ENCODE measurements at places on chromosomes 11 and 22.

- DNase-seq: no peak
These were observed 74.1 kb upstream of the B3GAT1 start for GRCh38 chr11:134486106-134486505.

DNA sequence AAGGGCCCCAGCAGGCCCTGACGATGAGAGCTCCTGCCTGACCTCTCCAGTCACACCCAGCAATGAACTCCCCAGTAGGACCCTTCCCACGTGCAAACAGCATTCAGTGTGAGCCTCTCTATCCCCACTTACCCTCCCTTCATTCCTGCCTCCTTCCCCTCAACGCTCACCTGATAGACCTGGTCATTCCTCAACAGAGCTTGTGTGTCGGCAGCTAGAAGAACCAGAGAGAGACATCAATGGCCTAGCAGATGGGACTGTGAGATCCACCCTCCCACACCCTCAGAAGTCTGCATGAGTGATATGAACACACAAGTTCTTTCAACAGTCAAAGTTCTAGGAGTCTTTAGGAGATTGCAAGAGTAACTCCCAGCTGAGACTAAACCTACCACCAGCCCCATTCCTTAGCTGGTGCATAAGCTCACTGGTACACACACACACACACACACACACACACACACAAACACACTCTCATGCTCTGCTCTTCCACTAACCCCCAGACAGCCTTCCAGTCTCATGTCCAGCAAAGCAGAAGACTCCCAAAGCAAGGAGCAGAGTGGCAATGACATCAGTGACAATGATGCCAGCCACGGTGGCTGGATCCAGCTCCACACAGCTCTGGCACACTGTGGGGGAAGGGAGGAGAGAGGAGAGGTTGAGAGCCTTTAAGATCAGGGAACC is 3.1 kb downstream of the CD3D start:
- DNase-seq: peak; percentile 6

- DNase-seq: no peak
These were observed 16.1 kb upstream of the RPS3 start for GRCh38 chr11:75383246-75383645.

- no peak for DNase-seq
These were observed 393.5 kb downstream of the JRKL start for GRCh38 chr11:96783311-96783710.

DNA sequence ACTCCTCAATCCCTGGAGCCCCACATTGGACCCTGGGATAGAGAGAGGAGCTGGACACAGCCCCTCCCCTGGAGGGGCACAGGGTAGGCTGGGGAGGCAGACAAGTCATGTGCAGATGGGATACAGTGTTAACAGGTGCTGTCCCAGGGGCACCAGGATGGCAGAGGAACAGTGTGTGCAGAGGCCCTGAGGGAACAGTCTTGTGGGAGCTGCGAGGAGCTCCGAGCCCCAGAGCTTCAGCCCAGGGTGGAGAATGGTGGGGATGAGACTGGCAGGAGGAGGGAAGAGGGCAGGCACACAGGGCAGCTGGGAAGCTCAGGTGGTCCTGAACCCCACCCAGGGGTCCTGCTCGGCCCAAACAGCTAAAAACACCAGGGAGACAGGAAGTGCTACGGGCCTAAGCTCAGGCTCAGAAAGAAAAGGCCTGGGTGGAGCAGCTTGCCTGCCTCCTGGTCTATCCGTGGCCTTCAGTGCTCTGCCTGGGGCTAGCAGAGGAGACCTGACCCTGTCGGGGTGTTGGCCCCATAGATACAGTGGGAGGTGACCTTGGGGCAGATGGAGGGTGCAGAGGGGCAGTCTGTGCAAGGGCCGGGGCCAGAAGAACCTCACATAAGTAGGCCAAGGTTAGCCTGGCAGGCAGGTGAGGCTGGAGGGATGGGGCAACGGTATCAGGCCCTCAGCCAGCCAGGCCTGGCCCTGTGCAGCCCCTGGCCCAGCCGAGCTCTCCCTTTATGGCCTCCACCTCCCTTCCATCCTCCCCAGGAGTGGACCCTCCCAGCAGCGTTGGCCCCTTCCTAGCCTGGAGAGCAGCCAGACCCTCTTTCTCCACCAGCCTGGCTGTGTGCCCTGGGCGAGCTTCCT is 15.4 kb downstream of the CAPN5 start:
- DNase-seq: no peak

Measured in activated T-cell treated with anti-CD3 and anti-CD28 coated beads for 48 hours (primary cell).